Activated T-helper 1 cell treated with Interleukin-2 at 50 U/mL for 16 hours (primary cell): ENCODE measurements at places on chromosomes 7 and 10.

GRCh38 chr7:85095806-85096205 lies 91.0 kb downstream of the SEMA3D start:
- no peak for DNase-seq

GRCh38 chr10:124495162-124495561 lies 33.5 kb downstream of the LHPP start:
- no peak for DNase-seq

DNA sequence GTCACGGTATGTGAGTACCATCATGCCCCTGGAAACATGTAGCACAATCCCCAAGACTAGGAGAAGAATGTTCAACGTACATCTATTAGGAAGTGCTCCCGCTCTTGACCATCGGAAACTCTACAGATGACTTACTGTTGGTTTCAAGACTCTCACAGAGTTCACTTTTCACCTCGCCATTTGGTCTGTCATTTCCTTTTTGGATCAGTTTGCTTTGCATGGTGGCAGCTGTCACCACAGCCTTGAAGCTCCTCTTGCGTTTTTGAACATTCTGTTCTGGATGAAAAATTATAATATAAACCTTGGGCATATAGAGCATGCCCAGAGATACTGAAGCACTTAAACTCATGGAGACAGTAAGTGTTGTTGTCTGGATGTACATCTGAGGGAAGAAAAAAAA lies 806.8 kb downstream of the GRM8 start:
- no peak for DNase-seq

DNA sequence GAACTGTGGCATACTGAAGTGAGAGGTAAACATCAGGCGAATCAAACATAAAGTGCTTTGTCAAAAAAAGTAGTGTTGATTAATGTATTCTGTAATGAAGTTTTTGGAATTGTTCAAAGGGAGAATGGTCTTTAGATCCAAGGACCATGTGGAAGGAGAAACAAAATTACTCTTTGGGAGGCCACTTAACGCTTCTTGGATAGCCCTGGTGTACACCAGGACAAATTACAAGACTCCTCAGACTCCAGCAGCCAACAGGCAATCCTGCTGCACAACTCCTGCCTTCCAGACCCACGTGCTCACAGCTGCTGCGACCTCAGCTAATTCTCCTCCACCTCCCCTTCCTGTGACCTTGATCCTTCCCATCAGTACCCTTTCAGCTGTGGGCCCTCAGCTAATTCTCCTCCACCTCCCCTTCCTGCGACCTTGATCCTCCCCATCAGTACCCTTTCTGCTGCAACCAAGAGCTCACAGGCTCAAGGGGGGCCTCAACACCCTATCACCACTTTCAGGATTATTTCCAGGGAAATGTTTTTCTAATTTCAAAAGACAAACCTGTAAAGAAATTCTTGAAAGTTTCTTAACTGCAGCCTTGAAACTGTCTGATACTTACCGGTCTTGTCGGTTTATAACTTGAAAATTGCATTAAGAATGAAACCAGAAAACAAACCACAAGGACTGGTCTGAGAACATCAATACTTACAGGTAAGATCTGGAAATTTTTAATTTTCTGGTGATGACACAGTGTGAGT lies 29.7 kb upstream of the DDC start:
- no peak for DNase-seq

DNA sequence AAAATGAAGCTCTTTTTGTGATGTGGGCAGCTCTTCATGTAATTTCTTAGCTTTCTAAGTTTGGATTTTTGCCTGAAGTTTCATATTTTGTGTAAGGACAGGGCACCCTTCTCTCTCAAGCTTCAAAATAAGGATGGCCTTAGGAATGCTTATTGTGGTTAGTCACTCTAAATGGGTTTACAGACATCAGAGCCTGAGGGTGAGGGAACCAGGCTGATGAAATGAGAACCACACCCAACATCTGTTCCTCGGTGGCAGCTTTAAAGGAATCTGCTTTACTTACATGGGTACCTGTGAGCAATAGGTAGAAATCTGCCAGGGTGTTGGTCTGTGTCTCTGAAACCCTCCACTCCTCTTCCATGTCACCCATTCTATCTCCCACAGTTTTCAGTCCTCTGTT lies 174.3 kb downstream of the EMX2 start:
- DNase-seq = no peak

DNA sequence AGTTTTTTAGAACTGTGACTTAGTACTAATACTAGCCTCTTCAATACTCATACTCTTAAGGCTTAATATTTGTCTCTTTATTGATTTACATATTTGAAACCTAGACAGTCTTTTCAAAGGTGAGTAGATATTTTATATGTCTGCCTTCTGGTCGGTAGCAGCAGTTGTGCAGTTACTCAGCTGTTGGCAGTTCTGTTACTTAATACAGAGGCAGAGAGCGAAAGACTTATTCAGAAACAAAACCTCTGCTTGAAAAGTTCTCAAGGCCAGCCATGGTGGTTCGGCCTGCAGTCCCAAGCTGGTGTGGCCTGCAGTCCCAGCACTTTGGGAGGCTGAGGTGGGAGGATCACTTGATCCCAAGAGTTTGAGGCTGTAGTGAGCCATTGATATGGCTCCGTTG lies 84.2 kb downstream of the AUTS2 start:
- no peak for DNase-seq

DNA sequence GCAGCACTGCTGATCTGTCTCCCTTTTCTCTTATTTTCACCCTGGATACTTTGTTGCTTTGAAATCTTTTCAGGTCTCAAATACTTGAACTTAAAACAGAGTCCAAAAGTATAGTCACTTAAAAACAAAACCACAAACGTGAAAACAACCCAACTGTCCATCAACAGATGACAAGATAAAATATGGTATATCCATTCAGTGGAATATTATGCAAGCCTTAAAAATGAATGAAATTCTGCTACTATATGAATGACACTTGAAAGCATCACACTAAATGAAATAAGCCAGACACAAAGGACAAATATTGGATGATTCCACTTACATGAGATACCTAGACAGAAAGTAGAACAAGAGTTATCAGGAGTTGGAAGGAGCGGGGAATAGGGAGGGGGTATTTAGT lies 44.7 kb upstream of the EFCAB10 start:
- DNase-seq = no peak

GRCh38 chr10:60942134-60942787 lies 1.7 kb downstream of the RHOBTB1 start:
- DNase-seq = no peak

DNA sequence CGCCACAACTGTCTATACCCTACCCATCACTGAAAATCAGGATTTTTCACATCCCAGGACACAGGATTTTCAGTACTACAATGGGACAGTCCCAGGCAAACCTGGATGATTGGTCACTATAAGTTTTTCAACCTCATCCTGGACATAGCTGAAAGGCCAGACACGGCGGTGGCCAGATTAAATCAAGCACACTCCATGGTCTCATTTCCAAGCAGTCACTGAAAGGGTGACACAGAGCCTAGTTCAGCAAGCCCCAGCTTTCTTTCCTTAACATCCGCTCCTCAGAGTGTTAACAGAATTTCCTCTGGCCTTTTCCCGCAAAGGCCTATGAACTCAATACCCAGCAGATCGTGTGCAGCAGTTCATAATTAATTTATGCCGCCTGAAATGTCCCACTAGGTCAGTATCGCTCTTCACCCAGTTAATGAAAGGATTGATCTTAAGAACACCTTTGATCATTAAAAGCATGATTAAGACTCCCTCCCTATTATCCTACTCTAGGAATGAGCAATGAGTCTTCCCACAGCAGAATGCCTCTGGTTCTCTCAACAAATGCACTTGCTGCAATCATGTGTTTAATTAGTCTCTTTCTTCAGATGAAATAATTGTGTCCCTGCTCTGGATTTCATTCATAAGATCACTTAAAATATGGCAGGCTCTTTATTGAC lies 104.0 kb upstream of the NANOS1 start:
- no peak for DNase-seq

- DNase-seq = no peak
Measured at GRCh38 chr7:37309493-37309892, 139.2 kb downstream of the ELMO1 start.

DNA sequence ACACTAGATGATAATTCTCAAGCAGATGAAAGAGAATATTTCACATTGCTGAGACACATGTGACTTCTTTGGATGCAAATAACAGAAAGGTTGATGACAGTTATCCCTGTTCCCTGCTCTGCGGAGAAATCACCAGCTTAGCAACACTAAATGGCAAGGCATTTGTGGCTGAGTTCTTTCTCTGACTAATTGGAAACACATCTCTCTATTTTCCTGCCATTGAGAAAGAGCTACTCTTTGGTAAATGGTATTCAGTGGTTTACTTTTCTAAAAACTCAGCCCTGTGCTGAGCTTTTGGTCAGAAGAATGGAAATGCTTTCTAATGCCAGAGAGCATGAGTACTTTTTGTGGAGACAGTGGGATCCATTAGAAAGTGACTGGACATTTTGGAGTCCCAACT lies 771.4 kb downstream of the LRMDA start:
- DNase-seq = no peak

GRCh38 chr7:7639421-7639820 lies 1.1 kb upstream of the UMAD1 start:
- no peak for DNase-seq

GRCh38 chr10:29841724-29842649 lies 207.2 kb upstream of the SVIL start:
- DNase-seq = no peak
